ENCODE measurements at places on chromosomes 4 and X.

GRCh38 chrX:153411988-153412574 is 809 bp downstream of the ZFP92 start:
- DNase-seq = no peak

- DNase-seq = no peak
These were observed 53.9 kb upstream of the HEPH start for GRCh38 chrX:66110112-66110511.

DNA sequence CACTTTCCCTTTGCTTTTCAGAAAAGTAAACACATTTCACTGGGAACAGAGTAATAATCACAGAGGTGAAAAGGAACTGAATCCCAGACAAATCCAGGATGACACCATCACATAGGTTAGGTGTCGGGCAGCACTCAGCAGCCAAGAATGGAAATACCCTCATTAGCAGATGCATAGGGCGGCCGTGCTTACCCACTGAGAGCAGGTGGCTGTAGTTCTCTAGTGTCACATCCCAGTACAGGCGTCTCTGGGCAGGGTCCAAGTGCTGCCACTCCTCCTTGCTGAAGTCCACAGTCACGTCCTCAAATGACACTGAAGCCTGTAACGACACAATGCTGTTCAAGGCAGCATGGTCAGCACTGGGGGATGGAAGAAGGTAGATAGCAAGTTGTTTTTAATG is 26.9 kb downstream of the ZNF41 start:
- no peak for DNase-seq

DNA sequence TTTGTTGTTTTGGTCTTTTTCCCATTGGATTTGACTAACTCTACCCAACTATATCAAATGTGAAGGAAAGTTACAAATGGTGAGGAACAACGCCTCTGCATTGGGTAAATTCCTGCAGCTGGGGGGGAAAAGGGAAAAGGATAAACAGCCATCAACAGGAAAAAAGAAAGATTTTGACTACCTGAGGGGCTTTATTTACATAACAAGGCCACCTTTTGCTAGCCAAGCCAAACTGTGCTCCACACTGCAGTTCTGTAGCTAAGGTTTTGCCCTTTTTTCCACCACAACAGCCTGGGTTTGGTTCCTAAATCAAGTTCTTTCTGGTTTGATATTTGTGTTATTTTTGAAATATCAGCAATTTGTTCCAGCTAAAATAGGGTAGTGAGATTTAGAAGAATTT is 40.8 kb downstream of the RHOXF2B start:
- DNase-seq = no peak

DNA sequence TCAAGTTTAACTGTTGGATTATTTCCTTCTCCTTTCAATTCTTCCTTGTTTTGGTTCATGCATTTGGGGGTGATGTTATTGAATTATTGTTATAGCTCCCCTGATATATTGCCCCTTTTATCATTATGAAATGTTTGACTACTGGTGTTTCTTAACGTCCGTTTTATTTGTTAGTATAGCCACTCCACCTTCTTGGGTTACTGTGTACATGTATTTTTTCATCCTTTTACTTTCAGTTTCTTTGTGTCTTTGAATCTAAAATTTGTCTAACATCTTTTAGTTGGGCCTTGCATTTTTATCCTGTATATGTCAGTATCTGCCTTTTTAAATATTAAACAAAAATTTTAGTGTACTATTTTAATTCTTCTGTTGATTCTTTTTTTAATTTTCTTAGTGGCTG is 88.7 kb downstream of the TNIP2 start:
- no peak for DNase-seq

- no peak for DNase-seq
These were observed 5.4 kb upstream of the RGS12 start for GRCh38 chr4:3287271-3287971.

DNA sequence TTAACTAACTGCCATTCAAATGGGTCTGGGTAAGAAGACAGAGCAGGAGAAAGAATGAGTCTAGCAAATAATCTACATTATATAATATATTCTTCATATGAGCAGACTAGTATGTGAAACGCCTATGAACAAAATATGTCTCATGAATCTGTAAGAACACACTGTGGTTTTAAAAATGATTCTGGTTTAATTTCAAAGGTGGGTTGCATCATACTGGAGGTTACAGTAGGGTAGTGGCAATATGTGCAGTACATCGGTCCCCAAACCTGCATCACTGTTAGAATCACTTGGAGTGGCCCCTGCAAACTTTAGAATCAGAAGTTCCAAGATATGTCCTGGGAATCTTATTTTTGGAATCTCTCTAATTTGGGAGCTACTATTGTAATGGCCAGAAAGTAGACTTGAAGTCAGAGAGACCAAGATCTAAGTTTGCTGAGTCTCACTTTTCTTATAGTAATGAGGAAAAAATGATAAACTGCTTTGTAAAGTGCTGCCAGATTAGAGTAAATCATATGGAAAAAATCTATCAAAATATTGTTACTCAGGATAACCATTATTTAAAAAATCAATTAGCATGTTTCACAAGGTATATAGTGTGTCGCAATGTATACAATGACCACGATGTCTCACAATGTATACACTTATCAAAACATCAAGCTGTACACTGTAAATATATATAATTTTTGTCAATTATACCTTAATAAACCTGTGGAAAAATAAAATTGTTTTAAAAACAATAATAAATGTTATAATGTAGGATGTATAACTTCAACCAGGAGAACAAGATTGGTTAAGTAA is 37.9 kb upstream of the ARSJ start:
- DNase-seq = no peak

DNA sequence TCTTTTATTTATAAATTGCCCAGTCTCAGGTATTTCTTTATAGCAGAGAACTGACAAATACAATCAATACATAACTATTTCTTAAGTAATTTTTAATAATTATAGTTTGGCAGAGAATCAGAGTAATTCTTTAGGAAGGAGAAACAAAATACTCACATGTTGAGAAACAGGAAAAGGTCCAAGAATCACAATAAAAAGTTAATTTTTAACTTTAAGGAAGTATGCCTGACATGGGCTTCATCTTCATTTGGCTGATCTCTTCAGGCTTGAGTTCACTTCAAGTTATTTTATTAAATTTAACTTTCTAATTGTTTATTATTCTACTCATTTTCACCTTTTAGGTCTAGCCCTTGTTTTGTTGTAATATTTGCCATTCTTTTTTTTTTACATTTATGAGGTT is 36.1 kb upstream of the RNF150 start:
- DNase-seq = no peak

- no peak for DNase-seq
These were observed 1076.8 kb downstream of the PDHA2 start for GRCh38 chr4:96916711-96917110.

GRCh38 chrX:48514126-48514806 is 5.5 kb downstream of the PORCN start:
- no peak for DNase-seq

- DNase-seq = peak; percentile 68
These were observed 840 bp upstream of the CLCN3 start for GRCh38 chr4:169619518-169619957.

GRCh38 chr4:173536808-173537429 is 6.9 kb upstream of the HAND2 start:
- DNase-seq = no peak

GRCh38 chr4:150982557-150983233 is 32.4 kb downstream of the LRBA start:
- DNase-seq = no peak

DNA sequence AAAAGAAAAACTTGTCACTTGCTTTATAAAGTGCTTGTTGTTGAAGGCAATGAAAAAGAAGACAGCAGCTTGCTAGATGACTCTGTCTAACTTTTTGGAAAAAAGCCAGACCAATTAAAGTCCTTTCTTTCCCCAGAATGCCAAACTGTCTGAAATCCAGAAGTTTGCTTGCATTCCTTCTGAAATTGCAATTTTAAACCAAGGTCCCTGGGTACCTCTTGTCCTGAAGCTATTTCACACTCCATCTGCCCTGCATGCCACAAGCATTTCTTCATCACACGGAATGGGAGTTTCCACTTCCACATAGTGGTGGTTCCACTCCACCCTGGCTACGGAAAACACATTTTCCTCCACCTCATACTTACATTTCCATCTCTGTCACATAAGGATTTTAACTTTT is 101.0 kb downstream of the PAPSS1 start:
- no peak for DNase-seq

GRCh38 chr4:8043596-8043995 is 103.9 kb upstream of the AFAP1 start:
- DNase-seq = no peak

GRCh38 chr4:147050356-147050765 is 104.7 kb upstream of the TTC29 start:
- no peak for DNase-seq

DNA sequence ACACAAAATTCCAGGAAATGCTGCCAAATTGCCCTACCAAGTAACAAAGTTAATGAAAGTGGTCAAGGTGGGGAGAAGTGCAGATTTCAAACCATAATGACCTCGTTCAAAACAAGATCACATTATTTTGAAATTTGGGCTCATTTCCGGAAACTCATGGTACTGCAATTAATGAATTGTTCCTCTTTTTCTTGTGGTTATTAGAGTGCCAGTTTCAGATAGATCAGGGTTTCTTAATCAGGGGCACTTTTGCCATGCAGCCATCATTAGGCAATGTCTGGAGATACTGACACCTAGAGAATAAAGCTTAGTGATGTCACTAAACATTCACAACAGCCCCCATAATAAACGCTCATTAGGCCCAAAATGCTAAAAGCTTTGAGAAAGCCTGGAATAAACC is 381.5 kb upstream of the GALNT7 start:
- no peak for DNase-seq

DNA sequence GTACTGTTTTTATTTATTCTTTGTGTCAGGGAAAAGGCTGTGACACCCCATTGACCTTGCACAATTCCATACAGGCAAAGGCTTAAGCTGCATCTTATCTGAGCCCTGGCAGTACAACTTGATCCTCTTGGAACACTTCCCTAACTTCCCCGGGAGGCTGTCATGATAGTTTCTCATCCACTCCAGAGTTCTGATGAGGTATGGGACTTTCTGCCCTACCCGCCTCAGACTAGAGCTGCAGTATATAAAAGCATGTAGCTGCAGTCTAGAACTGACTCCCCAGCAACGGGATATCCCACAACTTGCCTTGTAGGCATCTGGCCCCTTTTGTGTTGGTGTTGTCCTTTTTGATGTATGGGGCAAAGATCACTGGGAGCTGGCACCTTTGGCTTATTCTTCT is 72.7 kb downstream of the FNIP2 start:
- no peak for DNase-seq

- DNase-seq = peak; percentile 93
These were observed 345.5 kb downstream of the ANK2 start for GRCh38 chr4:113394730-113395530.

DNA sequence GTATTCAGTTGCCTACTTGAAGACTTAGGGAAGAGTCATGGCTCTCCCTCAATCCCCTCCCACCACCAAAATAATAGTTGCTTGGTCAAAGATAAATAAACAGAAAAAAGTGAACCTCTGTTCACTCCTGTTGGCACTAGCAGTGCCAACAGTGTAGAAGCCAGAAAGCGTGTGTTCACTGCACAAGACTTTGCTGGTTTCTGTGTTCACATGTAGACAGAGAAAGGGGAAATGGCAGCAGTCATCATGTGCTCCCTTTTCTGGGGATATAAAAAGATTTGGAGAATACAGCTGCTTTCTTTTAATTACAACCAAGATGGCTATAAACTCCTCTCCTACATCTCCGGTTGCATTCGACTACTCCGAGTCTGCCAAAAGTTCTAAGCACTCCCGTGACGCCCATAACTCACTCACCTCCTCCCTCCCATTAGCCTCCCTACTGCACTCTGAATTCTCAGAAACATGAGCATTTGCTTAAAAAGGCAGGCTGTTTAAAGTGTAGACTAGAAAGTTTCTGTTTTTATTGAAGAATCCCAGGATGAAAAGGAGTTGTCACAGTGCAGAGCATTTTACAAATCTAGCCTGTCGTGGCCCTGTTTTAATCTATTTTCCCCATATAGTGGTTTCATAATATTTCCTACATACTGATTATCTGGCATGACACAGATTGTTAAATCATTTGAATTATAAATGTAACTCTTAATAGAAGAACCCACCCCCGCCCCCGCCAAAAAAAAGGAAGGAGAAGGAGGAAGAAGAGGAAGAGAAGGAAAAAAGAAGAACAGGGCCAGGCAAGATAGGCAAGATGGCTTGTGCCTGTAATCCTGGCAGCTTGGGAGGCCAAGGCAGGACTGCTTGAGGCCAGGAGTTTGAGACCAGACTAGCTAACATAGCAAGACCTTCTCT is 16.7 kb downstream of the LGI2 start:
- no peak for DNase-seq

- DNase-seq = no peak
These were observed 298.1 kb upstream of the SLC7A11 start for GRCh38 chr4:138540056-138540800.

DNA sequence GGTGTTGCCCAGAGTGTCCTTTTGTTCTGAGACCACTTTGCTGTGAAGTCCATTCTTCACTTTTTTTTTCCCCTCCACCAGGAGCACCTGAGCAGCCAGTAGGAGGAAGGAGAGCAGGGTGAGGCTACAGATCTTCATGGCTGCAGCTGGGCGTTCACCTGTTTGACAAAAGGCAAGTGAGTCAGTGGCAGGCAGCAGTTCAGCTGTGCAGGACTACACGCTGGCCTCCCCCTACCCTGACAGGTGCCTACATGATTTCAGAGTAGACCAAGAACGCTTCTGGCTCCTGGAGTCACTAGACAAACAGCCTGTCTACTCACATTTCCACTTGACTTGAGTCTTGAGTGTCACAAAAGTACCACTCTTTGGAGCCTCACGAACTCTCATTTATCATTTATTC is 2.0 kb downstream of the FGFBP1 start:
- no peak for DNase-seq

DNA sequence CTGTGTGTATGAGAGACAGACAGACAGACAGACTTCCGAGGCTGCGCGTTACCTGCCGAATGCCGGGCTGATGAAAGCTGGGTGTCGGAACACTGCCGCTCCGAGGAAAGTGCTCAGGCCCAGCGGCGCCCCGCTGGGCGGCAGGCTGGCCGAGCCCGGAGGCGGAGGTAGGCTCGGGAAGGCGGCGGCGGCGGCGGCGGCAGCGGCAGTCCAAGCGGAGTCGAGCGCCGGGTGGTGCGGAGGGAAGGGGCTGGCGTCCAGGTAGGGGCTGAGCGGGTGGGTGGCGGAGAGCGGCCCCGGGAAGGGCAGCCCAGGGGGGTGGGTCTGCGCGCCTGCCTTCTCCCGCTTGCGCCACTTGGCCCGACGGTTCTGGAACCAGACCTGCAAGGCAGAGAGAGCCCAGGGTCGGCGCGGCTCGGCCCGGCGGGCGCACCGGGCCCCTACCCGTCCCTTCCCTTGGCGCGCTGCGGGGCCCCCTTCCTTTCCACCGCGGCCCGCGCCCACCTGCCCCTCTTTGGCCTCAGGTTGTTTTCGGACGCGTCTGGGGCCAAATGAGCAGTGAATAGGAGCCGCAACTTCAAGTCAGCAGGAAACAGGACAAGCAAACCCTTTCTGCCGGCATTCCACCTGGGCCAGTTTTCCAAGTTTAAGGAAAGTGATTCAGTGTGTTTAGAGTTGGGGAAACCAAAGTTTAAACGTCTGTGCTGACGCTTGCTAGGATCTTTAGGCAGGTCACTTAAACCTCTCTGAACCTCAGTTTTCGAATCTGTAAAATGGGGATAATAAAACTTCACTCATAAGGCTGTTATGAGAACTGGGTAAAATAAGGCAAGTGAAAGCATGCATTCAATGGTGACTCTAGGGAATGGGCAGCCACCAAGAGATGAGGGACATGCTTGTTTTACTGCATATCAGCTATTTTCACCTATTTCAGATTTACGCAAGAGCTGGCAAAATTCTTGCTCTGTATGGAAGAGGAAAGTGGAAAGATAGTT is 8.4 kb downstream of the ARX start:
- no peak for DNase-seq

Measured in midbrain (tissue), 1 donor.